ENCODE measurements at places on chromosomes 13 and 19. TPM values are rescaled to one million over a fixed set of nuclear protein-coding genes. Genes with fewer than 3 reads are reported as not detected.

- peak; percentile 46 for DNase-seq
These were observed 11.0 kb downstream of the IFNL1 start for GRCh38 chr19:39307046-39307821.

DNA sequence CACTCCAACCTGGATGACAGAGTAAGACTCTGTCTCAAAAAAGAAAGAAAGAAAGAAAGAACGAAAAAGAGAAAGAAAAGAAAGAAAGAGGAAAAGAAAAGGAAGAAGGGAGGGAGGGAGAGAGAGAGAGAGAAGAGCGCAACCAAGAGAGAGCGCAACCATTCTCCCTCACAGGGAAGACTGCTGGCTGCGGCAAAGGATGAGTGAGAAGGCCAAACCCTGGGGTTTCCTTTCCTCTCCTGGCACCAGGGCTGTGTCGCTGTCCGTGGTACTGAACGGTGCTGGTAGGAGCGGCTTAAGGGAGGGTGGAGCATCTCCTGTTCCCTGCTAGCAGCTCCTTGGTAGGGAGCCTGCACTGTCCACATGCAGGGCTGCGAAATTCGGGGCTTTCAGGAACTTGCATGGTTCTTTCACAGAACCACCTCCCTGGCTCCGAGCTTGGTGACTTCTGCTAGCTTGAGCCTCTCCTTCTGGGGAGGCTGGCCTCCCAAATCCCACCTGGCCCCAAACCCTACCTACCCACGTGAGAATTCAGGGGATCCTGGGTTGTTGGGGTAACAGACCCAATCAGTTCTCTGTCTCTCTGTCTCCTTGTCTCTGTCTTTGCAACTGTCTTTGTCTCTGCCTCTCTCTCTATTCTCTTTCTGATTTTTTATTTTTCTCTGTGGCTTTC, 51.1 kb upstream of the ZNRF4 start:
- peak; percentile 89 for DNase-seq

DNA sequence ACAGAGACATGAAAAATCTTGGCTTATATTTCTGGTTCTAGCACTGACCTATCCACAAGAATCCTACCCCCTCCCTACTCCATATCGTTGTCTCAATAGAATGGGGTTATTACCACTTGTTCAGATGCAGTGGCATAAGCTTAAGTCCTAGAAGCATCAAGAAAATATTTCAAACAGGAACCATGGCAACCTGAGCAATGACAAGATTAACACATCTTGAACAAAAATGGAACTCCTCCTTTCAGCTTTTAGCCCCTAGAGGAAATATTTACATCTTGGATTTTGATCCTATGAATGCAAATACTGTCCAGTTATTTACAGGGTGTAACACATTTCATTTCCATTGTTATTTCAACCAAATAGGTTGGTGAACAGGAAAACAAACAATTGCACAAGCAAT, 46.1 kb upstream of the TSC22D1 start:
- no peak for DNase-seq

- no peak for DNase-seq
These were observed 222.4 kb downstream of the NBEA start for GRCh38 chr13:35164324-35164932.

- no peak for DNase-seq
These were observed 213.6 kb downstream of the FOXO1 start for GRCh38 chr13:40452741-40453334.

DNA sequence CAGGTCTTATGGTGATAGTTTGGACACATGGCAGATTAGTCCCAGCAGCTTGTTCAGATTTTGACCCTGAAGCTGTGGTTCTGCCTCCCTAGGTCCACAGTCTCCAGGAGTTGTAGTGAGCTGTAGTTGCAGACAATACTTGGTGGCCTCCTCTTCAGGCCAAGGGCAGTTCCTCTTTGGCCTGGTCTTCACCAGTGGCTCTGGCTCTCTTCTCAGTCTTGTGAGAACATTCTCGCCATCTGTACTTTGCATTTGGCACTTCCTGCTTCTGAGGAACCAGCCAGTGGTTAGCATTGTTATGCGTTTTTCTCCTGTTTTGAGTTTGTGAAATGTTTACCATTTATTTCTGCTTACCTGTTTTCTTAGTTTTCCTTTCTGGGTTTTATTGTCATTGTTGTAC, 40.7 kb downstream of the PCCA start:
- no peak for DNase-seq

GRCh38 chr19:19145281-19145680, 7.0 kb upstream of the TMEM161A start:
- DNase-seq = no peak

- no peak for DNase-seq
These were observed 67.2 kb downstream of the SPRY2 start for GRCh38 chr13:80273718-80274117.

DNA sequence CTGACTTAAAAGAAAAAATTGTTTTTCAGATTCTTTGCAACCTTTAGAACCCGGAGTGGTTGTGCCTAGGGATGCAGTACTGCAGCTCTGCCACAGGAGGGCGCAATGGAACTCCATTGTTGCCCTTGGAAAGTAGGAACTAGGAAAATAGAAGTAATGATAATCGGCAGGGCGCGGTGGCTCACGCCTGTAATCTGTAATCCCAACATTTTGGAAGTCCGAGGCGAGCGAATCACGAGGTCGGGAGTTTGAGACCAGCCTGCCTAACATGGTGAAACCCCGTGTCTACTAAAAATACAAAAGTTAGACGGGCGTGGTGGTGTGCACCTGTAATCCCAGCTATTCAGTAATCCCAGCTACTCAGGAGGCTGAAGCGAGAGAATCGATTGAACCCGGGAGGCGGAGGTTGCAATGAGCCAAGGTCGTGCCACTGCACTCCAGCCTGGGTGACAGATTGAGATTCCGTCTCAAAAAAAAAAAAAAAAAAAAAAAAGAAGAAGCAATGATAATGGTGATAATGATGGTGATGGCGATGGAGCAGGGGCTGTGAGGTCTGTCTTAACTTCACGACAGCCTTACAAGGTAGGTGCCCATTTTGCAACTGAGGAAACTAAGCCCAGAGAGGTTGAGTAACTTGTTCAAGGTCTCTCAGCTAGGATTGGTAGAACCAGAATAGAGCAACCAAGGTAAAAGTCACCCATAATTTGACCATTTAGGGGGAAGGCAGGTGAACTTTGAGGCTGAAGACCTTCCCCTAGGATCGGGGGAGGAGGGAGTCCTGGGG, 5.5 kb upstream of the ADAMTS10 start:
- DNase-seq = peak; percentile 42

DNA sequence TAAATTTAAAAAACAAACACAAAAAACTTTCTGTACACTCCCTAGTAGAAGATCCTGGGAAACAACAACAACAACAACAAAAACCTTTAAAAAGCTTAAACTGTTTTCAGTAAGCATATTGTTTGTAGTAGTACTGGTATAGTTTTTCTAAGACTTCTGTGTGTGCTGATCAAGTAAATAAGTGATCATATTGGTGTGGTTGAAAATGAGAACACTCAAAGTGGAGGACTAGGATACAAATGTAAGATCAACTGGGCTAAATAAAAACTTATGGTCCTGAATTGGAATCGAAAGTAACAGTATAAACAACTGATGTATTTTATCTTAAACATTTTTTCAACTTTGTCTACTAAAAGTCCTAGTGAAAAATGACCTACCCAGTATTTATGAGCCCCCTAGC, 135.5 kb downstream of the FOXO1 start:
- no peak for DNase-seq

DNA sequence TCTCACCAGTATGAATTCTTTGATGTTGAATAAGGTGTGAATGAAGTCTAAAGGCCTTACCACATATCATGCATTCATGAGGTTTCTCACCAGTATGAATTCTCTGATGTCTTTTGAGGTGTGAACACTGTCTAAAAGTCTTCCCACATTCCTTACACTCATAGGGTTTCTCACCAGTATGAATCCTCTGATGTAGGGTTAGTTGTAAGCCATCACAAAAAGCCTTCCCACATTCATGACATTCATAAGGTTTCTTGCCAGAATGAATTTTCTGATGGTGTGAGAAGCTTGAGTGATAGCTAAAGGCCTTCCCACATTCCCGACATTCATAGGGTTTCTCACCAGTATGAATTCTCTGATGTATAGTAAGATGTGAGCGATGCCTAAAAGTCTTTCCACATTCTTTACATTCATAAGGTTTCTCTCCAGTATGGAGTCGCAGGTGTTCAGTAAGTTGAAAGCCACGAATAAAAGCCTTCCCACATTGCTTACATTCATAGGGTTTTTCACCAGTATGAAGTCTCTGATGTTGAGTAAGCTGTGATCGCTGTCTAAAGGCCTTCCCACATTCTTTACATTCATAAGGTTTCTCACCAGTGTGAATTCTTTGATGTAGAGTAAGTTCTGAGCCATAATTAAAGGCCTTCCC, 27.7 kb downstream of the ZNF461 start:
- no peak for DNase-seq

- DNase-seq = peak; percentile 93
These were observed 3.0 kb downstream of the PRKD2 start for GRCh38 chr19:46713781-46714443.

- DNase-seq = peak; percentile 85
These were observed 14.3 kb downstream of the ZBTB7A start for GRCh38 chr19:4052114-4052992.

Gene ERICH4
- total RNA-seq = not detected

Gene NANOS2
- total RNA-seq = not detected

Gene RNF113B
- total RNA-seq = not detected

Gene LHB
- total RNA-seq = not detected

Gene CFAP97D2
- total RNA-seq = not detected

Gene ELAVL1
- 68.9 TPM for total RNA-seq

Data from mucosa of gallbladder (tissue), 1 donor.